Hematopoietic multipotent progenitor cell treated with erythropoietin and hydrocortisone succinate and interleukin-3 and kit ligand, for 8 days (in vitro differentiated cells): ENCODE measurements at places on chromosomes 3 and 15.

GRCh38 chr3:126852511-126852910 is 130.4 kb upstream of the PLXNA1 start:
- DNase-seq = no peak

- DNase-seq = no peak
These were observed 37.8 kb downstream of the IGSF10 start for GRCh38 chr3:151423091-151423490.

DNA sequence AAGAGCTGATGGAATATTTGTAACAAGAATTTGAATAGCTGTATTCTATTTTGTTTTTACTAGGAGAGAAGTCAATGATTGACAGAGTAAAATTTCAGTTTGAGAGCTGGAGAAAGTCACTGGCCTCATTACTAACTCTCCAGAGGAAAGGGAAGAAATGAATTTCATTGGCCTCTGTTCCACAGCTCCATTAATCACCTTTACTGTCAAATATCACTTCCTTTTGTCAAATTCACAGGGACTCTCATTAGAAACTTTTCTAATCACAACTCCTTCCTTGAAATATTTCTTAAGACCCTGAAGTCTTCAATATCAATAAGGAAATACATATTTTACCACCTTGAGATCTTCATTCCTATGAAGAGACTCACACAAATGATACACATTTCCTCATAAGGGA is 379.9 kb upstream of the RASGRP1 start:
- DNase-seq = no peak

DNA sequence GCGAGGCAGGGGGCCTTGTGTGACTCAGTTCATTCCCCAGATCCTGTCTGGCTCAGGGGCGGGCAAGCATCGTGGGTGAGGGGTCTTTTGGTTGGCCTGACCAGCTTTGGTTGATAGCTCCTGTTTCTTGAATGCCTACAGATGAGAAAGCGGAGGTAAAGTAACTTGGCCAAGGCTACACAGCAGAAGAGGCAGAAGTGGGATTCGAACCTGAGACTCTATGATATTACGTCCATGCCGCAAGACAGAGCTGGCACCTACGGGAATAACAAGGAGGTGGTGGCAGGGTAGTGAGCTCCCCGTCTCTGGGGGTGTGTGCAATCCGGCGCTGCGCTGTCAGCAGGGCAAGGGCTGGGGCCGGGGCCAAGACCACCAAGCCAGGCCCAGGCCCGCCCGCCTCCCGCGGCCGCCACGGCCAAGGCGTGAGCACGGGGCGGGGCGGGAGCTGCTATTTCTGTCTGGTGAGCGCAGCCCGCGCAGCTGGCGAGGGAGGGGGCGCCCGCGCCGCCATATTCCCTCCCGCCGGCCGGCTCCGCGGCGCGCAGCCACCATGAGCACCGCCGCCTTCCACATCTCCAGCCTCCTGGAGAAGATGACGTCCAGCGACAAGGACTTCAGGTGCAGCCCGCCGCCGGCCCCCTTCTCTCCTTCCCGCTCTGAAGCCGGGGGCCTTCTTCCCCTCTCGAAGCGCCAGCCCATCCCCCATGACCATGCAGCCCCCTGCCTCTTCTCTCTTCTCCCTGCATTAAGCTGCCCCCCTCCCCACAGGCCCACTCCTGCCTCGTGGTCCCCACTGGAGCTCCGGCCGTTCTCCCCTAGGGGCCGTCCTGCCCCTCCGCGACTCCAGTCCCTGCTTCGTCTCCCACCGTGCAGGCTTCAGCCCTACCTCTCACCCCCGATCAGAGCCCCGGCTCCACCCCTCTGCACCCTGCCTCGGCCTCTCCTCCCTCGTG is at the start of gene CAND2:
Gene CAND2 (plus strand): TSS at position 510 of the 953 bp plus-strand sequence. CDS start 41 bp downstream, at position 551.
- peak; percentile 43 for DNase-seq

DNA sequence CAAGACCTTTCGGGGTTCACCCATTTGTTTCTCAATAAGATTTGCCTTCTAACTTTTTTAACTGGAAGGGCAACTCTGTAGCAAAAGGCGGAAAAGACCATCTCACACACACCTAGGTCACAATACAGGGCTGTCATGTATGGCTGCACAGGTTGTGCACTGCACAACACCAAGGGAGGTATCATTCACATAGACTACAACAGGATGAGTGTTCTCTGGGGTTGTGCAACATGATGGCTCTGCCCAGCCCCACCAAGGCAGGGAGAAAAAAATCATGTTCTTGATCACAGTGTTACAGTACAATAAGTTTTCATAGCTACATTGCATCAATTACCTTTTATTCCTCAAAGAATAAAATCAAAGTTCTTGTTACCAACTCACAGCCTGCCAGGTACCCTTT is 52.8 kb downstream of the ANXA2 start:
- DNase-seq = no peak

DNA sequence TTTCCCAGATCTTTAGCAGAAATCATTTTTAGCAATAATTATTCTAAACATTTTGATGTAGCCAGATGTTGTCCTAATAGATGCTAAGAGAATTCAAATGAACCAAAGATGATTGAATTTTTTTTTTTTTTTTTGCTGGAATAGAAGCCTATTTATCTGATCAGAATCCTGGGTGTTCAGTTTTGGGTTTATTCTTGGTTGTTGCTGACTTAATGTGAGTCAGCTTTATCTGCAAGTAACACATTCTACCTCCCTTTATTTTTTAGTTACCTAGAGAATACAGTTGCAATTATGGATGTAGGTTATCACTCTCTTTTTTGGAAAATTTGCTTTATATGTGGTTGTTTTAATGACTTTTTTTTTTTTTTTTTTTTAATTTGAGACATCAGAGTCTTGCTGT is 6.4 kb downstream of the CEP97 start:
- peak; percentile 86 for DNase-seq

DNA sequence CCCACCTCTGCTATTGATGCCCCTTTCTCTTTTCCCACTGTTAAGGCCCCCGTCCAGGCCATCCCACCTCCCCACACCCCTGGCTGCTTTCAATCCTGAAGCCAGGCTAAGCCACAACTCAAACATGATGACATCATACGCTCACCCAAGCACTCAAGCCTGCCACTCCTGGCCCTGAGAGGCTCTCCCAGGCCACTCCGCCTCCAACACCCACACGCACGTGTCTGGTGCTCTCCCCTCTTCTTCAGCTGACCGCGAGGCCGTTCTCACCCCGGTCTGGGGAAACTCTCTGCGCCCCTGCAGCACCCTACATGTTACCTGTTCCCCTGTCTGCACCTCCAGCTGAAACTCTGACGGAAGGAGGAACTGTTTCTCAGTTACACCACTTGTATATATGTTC is 6.2 kb downstream of the ZXDC start:
- DNase-seq = no peak

GRCh38 chr3:52423173-52423572 is 21.7 kb downstream of the SEMA3G start:
- DNase-seq = no peak

DNA sequence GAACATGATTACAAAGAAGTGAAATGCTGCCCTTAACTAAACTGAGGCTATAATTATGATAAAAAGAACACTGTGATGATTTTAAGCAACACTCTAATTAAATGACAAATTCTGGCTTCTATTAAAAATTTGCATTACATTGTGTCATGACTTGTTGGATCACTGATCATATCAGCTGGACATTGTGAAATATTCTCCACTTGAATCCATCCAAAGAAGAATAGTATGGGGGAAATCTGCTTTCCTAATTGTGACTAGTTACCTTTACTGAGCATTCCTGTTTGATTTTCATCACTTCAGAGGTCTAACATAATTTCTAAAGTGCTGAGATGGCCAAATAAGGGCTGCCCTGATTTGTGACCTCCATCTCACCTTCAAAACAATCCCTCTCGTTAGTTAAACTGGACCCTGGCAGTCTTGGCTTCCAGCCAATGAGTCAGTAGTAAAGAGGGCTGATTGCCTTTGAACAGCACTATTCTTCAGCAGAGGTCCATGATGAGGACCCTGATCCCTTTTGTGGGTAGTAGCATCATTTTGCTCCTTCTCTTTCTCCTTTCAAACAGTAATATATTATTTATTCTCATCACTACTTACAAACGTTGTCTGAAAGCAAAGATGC is 53.5 kb upstream of the LEKR1 start:
- no peak for DNase-seq

DNA sequence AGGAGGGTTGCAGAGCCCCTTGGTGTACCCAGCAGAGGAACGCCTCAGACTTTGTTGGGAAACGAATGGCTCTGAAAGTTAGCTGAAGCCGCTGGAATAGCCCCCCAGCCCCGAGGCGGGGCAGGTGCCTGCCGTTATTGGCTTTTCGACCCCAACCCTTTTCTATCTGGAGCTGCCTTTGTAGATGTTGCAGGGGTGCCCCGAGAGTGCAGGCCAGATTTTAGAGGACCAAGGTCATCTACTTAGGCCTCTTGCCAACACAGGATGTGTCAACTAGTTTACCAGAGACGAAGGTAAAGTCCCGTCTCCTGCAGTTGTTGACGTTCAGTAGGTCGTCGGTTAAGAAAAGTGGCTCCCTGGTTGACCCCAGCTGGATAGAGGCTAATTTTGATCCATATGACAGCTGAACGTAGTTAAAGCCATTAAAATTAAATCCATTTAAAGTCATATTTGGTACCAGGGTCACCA is 579 bp upstream of the UBE3A start:
- no peak for DNase-seq

GRCh38 chr15:82139823-82140268 is 94.0 kb upstream of the MEX3B start:
- DNase-seq = peak; percentile 72

DNA sequence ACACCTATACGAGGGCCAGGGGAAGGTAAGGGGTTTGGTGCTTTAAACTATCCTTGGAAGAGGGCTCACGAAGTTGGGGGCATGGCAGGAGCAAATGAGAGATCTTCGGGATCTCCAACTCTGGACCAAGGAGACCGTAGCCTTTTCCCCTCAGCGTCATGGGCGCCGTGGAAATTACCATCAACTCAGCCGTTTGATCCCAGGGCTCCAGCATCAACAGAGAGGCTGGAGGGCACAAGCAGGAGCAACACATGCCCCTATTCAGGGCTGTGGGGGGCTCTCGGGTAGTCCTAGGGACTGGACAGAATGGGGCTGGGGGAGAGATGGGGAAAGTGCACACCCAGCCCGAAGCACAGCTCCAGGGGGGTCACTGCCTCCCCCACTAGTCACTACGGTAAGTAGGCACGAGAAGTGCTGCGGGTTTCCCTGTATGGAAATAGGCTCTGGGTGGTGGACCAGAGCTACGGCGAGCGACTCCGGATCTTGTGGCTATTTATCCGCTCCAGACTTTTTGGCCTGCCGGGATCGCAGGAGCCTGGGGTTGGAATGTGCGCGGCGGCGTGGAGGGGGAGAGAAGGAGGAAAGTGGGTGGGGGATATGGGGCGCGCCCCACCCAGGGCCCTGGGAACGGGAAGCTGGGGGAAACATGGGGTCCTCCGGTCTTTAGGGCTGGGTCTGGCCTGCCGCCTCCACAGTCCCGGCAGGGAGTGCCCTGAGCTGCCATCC is 539 bp upstream of the LAMB2 start:
- peak; percentile 45 for DNase-seq

DNA sequence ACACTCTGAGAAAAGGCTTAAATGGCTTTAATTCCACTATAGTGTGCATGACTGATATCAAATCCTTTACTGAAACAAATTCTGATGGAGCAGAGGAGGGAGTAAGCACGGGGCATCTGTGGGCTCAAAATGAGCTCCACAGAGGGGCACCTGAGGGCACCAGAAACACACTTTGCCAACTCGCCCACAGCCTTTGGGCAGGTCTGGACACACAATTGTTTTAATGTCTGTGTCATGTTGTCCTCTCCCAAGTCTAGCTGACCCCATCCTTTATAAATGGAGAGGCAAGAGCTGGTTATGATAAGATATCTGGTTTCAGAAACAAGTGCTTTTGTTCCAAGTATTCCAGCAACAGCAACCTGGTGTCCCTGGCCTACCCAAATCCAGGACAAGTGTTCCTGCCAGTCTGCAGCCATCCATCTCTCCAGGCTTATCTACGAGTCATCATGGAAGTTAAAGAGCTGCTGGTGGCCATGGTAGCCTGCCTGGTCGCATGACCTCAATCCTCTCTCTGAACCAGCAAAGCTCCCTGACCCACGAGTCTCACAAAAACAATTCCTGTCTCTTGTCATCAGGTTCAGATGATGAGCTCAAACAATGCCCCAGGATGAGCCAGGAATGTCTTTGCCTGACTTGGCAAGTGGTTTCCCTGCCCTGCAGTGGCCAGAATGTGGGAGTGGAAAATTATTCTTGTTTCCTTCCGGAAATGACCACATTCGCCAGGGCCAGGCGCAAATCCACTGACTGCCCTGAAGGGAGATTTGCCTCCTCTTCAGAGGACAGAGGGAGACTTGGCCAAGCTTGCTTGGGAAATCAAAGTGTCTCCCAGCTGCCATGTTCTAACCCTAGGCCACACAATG is 64.4 kb upstream of the TPM1 start:
- no peak for DNase-seq

DNA sequence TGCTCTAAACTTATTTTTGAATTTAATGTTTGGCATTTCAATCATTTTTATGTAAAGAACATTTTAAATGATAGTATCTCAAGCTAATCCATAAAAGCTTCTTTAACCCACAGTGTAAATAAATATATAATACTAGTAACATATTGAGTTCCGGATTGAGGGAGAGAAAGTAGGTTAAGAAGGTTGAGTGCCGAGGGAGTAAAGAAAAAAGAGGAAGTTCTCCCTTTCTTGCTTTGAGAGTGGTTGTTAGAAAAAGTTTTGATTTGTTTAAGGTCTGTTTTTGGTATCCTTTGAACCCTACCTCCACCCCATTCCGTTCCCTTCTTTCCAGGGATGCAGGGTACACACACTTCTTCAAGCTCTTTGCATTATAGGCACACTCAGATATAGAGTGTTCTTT is 130.8 kb downstream of the VPS8 start:
- DNase-seq = no peak

- DNase-seq = no peak
These were observed 14.4 kb downstream of the TNFAIP8L3 start for GRCh38 chr15:51080286-51080685.

GRCh38 chr3:186832276-186832675 is 10.2 kb upstream of the ADIPOQ start:
- DNase-seq = no peak

DNA sequence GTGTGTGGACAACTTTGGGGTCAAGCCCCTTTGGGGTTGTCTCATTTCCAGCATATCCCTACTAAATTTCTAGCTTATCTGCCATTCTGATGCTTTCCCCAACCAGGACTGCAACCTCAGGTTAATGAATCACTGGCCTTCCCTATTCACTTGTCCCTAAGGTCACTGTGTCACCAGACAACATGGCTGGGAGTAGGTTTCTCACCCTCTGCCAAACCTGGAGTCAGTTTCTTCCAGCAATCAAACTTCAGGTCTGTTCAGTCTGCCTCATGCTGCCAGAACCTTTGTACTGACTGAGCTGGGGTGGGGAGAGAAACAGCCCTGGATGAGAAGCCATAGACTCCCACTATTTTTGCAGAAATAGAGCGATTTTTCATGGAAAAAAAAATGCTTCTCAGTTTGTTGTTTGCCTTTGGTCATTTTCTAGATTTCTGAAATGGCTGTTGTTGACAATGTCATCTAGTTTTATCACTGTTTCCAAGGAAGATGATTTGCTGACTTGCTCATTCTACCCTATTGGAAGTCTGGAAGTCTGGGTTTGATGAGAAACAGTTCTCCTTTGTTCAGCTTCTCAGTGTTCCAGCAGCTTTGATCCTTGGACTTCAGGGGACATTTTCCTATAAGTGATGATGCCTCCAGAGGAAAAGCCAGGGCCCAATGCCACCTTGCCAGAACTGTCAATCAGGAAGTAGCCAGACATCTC is 74.8 kb upstream of the IL12A start:
- no peak for DNase-seq

- DNase-seq = no peak
These were observed 60.7 kb downstream of the SLC24A1 start for GRCh38 chr15:65682404-65682911.

- DNase-seq = no peak
These were observed 4.6 kb upstream of the ABCC5 start for GRCh38 chr3:184022323-184022722.
